HEK293T (cell line): ENCODE measurements at places on chromosomes 1 and 21.

DNA sequence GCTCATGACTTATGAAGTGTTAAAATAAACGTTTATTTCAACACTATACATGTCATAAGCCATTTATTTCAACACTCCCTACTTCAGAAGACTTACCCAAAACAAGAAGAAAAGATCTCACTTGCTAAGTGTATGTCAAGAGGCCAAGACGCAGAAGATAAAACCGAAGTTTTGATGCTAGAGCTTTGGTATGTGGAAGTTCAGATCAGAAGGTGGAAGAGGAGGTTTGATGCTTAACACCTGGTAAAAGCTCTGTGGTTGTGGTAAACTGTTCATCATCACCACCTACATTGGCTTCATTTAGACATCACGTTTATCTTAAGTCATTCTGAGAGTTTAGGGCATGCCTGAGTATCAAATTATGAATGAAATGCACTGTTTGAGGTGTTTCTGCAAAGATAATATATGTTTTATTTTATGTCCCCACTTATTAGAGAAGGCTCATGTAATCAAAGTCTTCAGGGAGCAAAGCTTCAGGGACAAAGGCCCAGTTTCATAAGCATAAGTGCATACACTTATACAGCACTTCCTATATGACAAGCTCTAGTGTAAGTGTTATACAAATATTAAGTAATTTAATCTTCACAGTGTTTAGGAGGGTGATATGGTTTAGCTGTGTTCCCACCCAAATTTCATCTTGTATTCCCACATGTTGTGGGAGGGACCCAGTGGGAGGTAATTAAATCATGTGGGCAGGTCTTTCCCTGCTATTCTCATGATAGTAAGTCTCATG is 533.3 kb downstream of the PTBP2 start:
- no peak for DNase-seq

DNA sequence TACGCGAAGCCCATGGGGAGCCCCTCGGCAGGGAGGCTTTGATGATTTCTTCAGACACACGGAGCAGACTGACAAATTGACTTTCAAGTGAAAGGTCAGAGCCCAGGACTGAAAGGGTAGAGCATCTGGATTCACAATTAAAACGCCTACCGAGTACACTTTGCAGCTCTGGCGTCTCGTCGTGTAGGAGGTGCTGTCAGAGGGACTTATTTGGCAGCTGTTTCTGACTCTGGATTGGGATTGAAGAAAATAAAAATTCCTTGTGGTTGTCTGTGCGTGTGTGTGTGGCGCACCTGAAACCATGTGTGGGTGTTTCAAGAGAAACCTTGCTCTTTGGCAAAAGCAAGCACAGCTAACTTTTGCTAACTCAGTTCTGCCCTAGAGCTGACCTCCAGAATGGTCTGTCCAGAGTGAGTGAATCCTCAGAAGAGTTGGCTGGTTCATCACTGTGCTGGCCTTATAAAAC is 348.7 kb downstream of the HLX start:
- DNase-seq: no peak

DNA sequence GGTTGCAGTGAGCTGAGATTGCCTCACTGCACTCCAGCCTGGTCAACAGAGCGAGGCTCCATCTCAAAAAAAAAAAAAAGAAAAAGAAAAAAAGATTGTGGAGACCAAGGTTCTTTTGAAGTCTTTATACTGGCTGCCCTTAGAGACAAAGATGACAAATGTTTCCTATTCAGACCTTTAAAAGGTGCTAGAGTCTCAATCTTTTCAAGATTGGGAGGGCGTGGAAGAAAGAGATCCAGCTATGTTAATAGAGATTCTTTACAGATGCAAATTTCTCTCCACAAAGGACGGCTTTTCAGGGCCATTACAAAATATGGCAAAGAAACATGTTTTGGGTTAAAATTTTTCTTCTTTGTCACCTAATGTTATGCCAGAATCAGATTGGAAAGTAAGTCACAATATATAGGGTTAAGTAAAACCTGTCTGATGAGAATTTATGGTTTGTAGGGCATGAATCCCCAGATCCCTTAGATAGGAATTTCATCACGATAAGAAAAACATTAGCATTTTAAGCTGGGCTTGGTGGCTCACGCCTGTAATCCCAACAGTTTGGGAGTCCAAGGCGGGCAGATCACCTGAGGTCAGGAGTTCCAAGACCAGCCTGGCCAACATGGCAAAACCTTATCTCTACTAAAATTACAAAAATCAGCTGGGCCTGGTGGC is 13.0 kb upstream of the MORC3 start:
- DNase-seq: no peak

- DNase-seq: no peak
Measured at GRCh38 chr1:87702455-87702854, 373.8 kb downstream of the LMO4 start.

DNA sequence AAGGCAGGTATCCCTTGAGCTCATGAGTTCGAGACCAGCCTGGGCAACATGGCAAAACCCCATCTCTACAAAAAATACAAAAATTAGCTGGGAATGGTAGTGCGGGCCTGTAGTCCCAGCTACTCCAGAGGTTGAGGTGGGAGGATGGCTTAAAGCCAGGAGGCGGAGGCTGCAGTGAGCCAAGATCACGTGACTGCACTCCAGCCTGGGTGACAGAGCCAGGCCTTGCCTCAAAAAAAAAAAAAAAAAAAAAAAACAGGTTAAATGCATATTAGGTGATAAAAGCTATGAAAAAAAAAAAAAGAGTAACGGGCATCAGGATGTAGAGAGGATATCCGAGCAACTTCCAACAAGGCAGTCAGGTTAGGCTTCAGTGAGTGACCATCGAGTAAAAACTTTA is 2.8 kb upstream of the SRRM1 start:
- no peak for DNase-seq

DNA sequence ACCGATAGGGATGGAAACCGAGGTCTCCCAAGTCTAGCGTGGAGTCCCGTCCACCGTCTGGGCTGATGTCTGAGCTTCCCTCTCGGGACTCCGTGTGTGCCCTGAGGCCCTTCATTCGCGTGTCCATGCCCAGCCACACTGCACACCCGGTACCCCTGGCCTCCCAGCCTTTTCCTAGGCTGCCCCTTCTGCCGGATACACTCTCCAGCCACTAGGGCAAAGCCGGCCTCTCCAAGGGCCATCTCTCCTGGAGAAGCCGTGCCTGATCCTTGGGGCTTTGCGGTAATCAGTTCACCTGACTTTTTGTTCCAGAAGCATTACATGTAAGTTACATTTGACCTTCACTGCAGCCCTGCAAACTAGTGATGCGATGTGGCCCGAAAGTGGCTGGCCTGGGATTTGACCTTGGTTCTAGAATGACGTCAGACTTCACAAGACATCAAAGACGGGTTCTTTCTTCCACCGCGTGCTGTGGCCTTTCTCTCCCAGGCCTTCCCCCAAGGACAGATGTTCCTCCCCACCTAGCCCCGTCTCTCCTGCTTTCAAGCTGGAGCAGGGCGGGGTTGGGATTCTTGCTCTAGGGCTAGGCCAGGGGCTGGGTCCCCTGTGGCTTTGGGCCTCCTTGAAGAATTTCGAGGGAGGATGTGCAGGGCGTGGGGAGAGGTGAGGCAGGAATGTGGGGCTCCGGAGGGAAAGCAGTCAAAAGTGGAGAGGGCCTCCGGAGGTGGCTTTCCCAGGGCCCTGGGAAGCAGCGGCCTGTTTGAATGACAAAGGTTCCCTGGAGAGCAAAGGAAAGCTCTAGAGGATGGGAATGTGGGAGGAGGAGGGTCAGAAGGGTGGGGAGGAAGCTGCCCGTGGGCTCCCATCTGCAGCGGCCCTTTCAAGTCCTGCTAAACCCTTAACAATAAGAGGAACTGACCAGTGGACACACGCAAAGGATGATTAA is 49.7 kb upstream of the SLC2A1 start:
- no peak for DNase-seq
